ENCODE measurements at places on chromosomes 16 and 17.

DNA sequence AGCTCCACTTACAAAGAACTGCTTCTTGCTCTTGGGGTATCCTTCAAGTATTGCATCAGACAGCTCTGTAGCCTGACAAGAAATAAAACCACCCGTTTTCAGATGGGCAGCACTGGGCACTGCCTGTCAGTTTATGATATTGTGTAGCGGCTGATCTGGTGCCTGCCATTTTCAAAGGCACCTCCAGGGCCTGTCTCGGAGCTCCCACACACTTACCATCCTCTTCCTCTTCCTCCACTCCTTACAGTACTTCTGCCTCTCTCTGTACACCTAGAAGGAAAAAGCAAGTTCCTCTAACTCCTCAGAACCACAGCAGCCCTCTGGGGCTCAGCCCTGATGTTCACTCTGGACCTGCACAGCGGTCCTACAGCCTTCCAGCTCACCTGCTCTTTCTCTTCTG is 4.4 kb downstream of the PSMC3IP start:
- DNase-seq = no peak

- DNase-seq = no peak
These were observed 42.7 kb downstream of the BANP start for GRCh38 chr16:87993901-87994300.

DNA sequence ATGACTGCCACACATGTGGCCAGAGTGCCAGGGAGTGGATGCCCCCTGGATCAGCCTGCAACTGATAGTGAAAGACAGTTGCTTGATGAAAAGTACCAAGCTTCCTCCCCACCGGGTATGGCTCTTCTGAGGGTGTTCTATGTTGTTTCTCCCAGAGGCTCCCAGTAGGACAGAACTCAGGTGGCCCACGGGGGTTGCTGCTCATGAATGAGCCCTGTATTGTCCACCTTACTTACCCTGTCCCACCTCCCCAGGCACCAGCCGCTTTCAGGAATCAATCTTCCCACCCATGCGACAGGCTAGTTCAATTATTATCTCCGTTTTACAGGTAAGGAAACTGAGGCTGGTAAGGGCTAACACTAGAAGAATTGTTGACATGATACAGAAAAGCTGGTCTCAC is 34.9 kb upstream of the RGS9 start:
- no peak for DNase-seq

DNA sequence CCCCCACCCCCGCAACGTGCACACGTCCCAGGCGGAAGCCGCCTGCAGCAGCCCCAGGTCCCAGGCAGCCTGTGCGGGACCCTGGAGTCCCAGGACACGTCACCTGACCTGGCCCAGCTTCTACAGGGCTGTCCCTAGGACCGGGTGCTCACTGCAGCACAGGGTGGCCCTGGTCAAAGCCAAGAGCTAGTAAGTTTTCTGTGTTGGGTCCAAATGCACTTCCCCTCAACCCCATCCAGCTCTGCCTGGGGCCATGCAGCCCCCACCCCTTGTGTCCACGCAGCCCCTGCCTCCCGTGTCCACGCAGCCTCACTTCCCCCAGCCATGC is 22.1 kb upstream of the PVALEF start:
- DNase-seq = no peak

- DNase-seq = no peak
These were observed 90.1 kb upstream of the KCNJ18 start for GRCh38 chr17:21602176-21602575.

GRCh38 chr17:73433501-73433900 is 121.7 kb upstream of the CDC42EP4 start:
- DNase-seq = no peak

GRCh38 chr16:80167657-80168390 is 373.0 kb upstream of the DYNLRB2 start:
- no peak for DNase-seq

DNA sequence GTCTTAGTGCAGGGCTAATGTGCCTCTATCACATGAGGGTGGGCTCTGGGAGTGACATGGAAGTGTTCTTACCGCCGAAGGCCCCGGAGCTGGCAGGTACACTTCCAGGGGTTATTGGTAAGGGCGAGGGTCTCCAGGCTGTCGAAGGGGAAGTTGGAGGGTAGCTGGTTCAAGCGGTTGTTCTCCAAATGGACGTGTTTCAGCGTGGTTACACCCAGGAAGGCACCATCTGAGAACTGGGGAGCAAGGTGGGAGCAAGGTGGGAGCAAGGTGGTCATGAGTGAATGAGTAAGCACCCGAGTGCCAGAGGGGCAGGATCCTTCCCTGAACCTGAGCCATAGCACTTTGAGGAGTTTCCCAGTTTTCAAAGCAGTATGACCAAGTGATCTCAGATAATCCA is 3.0 kb downstream of the CHAD start:
- no peak for DNase-seq

- DNase-seq = no peak
These were observed 964 bp upstream of the FAAP100 start for GRCh38 chr17:81553018-81553615.

- no peak for DNase-seq
These were observed 23.8 kb downstream of the KDM8 start for GRCh38 chr16:27226976-27227705.
